ENCODE measurements at places on chromosomes 12 and 14.

DNA sequence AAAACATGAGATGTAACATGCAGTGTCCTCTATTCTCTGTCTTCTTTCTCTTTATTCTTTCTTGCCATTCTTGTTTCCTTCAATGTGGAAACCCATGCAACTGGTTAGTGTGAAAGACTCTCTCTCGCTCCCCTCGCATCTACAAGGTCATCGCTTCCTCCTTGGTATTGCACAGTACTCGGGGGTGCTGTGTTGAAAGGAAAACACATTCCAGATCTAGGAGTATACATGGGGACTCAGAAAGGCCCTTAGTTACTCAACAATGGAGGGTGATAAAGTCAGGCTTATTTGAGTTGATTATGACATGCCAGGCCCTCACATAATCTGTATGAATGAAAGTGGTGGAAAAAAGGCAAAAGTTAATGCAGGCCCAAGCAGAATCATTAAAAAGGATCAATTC, 75.5 kb upstream of the OVCH1 start:
- no peak for DNase-seq

DNA sequence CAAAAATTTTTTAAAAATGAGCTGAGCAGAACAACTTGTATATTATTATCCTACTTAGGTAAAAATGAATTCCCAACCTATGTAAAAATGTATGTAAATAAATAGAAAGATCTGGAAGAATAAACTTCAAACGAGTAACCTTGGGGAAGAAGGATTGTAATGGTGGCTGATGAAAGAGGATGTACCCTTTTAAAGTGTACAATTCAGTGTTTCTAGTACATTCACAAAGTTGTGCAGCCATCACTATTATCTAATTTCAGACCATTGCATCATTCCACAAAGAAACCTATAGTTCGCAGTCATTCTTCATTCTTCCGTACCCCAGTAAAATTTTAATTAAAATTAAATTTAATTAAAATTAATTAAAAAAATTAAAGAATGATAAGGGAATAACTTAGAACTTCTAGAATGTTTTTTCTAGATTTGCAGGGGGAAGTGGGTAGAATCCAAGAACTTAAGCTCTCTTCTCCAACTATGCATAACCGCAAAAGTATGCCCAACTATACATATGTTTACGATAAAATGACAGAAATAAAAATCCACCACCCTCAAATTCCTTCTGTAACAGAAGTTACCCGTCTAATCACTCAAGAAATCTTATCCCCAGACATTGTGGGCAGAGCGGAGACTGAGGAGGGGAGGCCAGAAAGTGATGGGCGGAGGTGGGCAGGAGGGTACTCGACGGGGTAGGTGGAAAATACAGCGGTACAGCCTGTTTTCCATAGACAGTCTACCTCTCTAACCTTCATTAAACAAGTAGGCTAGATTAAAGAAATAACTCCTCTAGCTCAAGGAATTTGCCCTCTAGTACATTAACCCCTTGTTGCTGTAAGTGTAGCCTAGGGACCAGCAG, 921 bp downstream of the DEPDC4 start:
- DNase-seq: no peak

DNA sequence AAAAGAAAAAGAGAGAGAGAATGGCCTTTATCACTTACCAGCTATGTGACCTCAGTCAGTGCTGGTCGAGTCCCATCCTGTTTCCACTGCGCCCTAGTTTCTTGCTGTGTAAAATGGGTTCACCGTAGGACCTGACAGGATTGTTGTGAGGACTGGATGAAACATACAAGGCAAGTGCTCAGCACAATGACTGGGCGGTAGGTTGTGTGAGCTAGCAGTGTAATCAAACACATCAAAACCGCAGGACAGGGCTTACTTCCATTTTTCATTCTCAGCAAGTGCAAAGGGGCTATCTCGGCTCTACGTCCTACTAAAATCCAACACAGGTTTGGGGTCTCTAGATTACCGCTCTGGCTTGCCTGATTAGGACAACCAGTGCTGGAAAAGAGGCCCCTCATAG, 36.4 kb upstream of the ATXN2 start:
- DNase-seq: no peak

GRCh38 chr12:124565656-124566160, 1.7 kb downstream of the NCOR2 start:
- DNase-seq: no peak

DNA sequence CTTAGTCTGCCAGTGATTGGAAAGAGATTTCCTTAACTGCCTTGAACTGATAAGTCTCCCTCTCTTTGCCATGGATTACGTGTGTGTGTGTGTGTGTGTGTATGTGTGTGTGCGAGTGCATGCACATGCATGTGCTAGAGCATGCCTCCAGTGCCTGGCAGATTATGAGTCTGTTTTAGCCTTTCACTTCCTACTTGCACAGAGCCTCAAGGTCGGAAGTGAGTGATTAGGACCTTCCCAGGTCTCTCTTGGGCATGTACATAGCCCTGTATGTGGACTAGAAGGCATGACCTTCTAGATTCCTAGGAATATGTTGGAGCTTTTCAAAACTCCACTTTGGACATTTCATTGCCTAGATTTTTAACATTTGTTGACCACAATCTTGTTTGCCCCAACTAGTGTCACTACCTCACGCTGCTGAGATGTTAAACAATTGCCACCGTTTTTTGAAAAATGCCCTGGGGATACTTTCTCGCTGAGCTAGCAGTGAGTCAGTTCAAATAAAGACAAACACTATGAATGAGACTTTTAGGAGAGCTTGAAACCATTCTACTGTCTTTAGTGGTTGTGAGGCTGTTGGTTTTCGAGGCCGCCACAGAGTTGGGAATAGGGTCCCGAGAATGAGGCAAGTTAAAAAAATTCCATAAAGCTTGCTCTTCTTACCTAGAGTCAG, 28.2 kb downstream of the KIAA0586 start:
- no peak for DNase-seq

DNA sequence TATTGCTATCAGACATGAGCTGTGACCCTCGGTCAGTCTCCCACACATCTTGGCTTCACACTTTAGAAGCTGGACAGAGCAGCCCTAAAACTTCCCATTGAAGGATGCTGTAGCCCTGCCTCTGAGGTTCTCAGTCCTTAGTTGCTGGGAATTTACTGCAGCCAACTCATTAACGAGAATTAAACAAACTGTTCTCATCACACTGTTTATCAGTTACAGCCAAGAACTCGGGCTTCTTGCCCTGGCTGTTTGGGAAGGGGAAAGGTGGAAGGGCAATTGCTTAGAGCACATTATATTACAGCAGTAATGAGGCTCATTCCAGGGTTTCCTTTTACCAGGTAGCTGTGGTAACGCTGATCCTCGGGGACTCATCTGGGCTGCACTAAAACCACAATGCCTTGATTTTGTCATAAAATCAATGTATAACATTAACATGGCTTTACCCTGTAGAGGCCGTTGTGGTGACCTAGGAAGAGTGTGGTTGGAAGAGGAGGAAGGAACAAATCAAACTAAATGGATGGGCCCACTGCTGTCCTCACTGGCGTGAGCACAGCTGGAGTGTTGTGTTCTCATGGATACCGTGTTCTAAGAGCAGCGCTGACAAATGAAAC, 87.1 kb downstream of the GPR135 start:
- no peak for DNase-seq

DNA sequence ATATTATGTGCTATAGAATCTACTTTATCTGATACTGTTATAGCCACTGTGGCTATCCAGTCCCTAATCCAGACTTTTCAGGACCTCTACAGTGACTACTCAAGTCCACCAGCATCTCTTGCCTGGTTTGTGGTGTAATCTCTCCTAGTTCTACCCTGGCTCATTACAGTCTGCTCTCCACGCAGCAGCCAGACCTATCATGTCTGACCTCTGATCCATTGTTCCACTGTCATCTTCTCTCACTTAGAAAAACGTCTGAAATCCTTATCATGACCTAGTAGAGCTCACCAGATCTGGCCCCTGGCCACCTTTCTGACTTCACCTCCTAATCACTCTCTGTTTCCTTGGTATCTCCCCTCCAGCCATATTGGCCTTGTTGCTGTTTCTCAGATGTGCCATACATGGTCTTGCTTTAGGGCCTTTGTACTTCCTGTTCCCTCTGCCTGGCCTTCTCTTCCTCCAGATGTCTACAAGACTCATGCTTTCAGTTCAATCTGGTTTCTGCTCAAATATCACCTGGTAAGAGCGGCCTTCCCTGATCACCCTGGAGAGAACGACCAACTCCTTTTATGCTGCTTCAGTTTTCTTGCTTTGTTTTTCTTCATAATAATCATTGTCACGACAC, 475.5 kb downstream of the AACS start:
- DNase-seq: no peak

GRCh38 chr14:50260511-50260910, 29.1 kb upstream of the SOS2 start:
- DNase-seq: no peak

DNA sequence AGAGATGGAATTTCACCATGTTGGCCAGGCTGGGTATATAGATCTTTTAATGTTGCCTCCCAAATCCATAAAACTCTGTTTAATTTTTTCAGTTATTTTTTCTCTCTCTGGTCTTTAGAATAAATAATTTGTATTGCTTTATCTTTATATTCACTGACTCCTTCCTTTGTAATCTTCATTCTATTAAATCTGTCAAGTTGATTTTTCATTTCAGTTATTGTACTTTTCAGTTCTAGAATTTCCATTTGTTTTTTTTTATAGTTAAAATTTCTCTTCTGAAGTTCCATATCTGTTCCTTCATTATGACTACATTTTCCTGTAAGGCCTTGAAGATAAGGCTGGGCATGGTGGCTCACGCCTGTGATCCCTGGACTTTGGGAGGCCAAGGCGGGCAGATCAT, 13.6 kb upstream of the SPPL3 start:
- DNase-seq: no peak

GRCh38 chr14:81303258-81303935, 82.6 kb upstream of the GTF2A1 start:
- no peak for DNase-seq

GRCh38 chr12:108459149-108459548, 55.9 kb upstream of the FICD start:
- no peak for DNase-seq

GRCh38 chr14:24197056-24197450, 1.8 kb upstream of the TM9SF1 start:
- no peak for DNase-seq

- no peak for DNase-seq
These were observed 97.7 kb upstream of the SFSWAP start for GRCh38 chr12:131613186-131613585.

- no peak for DNase-seq
These were observed 205.7 kb downstream of the TTC8 start for GRCh38 chr14:89029961-89030694.

DNA sequence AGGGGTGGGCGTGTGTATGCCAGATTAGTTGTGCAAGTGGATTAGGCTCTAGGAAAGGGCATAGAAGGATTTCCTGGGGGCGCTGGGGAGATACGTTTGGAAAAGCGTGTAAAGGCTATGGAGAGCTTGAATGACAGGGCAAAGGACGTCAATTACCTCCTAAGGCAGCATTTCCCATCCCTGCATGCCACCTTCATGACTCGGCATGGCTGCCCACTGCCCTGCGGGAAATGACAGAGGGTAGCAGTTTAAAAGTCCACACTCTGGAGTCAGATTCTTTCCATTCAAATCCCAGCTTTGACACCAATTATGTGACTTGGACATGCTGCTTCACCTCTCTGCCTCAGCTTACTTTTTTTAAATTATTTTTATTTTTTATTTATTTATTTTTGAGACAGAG, 14.8 kb upstream of the TMEM229B start:
- no peak for DNase-seq

DNA sequence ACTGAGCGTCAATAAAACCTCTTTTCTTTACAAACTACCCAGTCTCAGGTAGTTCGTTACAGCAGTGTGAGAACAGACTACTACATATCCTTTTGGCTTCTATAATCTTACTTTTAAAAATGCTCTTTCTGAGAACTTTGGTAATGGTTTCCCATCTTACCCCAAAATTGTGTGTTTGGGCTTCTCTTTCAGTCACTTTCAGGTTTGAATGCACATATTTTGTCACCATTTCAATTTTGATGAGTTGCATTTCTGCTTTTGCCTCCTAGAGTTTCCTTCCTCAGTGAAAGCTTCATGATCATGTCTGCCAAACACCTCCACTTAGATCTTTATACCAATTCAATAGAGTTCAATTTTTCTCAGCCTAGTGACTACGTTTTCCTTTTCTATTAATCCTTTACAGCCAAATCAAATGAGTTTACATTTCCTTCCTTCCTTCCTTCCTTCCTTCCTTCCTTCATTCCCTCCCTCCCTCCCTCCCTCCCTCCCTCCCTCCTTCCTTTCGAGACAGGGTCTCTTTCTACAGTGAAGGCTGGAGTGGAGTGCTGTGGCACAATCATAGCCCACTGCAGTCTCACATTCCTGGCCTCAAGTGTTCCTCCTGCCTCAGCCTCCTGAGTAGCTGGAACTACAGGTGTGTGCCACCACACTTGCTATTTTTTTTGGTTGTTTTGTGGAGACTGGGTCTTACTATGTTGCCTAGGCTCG, 124.9 kb downstream of the BCAT1 start:
- no peak for DNase-seq

DNA sequence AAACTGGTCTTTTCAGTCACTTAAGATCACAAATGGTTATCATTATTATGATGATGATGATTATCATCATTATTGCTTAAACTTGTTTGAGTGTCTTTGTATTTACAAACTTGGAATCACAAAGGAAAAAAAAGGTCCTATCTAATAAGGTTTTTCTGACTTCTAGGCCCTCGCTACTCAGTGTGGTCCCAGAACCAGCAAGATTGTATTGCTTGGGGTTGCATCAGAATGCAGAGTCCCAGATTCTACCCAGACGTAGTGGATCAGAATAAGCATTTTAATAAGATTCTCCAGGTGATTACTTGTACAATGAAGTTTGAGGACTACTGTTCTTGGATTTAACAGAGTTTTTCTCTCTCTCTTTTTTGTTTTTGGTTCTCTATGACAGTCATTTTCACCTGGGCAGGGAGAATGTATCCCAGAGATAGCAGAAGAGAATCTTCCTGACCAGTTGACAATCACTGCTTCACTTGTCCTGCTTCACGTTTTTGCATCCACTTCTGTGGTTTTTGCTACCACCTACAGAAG, 29.3 kb upstream of the PPP1R12A start:
- no peak for DNase-seq

DNA sequence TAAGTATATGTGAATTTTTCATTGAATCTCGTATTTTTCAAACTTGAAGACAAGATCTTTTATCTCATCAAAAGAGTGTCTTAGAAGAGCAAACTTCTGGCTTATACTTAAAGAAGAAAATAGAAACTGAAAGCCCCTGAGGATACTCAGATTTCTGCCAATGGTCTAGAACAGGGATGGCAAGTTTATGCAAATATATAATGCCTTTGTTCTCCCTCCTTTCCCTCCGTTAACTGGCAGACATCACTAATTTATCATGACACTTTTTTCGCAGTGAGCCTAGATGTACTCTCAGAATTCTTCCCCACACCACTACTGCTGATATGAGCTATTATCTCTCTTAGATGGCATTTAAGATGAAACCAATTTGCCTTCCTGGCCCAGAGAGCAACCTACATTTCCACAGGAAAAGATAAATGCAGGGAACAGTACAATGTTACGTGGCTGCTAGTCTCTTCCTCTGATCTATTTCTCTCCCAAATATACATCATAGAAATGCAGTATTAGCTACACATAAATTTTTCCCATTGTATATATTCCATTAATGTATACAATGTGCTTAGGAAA, 40.0 kb upstream of the DAAM1 start:
- DNase-seq: no peak

GRCh38 chr12:24599736-24600135, 349.2 kb downstream of the BCAT1 start:
- no peak for DNase-seq

Data from activated T-helper 1 cell treated with anti-CD3 and anti-CD28 coated beads, Interleukin-2, amount 50 U/mL, for 16 hours (primary cell).